ENCODE measurements at places on chromosomes 7 and 10.

DNA sequence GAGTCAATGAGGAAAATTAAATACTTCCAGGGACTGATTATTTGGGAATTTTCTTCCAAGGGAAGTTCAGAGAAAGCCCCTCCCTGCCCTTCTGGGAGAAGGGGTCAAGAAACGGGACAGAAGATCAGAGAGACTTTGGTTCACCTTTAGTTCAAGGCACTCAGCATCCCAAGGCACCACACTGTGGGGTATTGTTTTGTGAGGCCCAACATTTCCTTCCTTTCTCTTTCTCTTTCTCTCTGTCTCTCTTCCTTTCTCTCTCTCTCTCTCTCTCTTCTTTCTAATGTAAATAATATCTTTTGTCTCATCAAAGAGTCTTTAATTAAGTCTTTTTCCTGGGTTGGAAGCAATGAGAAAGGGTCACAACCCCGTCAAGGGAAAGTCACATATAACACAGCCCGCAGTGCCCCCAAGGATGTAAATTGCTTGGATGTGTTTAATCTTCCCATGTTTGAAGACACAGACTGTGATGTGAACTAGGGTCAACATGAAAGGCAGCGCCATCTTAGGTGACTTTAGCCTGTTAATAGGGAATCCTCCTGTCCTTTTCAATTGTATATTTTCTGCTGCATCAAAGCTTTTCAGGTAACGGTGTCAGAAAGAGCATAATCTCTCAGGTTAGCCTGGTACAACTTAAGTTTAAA, 983.3 kb upstream of the C7orf33 start:
- DNase-seq, result no peak

- DNase-seq, result no peak
Observed at GRCh38 chr7:13091974-13092707, 404.7 kb downstream of the ARL4A start.

- no peak for DNase-seq
Observed at GRCh38 chr7:157476201-157476600, 139.4 kb downstream of the DNAJB6 start.

GRCh38 chr10:76922666-76923065, 714.9 kb downstream of the KCNMA1 start:
- DNase-seq, result no peak

DNA sequence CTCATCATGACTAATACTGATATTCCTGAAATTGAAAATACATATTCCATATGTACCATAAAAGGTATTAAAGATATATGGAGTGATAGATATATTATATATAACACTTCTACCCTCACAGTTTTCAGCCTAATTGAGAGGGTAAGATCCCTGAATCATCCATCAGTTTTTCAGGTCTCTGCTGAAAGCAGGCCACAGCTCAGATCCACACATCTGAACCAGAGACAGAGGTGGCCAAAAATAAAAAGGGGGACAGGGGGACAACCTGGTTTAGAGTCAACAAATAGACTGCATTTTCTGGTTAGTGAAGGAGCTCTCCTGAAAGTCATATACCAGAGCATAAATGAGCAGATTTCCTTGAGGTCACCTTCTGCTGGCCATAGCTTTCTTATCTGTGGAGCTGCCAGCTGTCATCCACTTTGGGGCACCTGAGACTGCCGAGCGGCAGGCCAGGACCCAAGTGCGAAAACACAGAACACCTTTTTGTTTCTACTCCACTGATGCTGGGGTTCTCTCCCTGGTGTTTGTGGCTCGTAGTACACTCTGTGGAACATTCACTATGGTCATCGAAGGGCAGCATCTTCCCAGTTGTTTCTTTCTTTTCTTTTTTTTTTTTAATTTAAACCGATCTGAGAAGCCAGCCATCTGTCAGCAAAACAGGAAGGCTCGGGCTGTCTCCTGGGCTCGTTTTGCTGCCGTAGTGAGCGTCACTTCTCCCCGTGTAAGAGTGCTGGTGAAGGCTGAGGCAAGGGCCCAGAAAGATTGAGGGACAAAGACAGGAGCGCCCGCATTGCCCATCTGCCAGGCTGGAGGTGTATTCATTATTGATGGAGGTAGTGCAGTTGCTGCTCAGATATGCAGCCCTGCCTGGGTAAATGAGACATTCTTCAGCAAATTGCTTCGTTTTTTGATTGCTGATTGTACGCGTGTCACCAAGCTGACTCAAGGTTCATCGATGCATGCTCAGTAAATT, 13.5 kb downstream of the IKZF1 start:
- no peak for DNase-seq

- DNase-seq, result no peak
Observed at GRCh38 chr10:46025406-46025805, 5.0 kb downstream of the NCOA4 start.

DNA sequence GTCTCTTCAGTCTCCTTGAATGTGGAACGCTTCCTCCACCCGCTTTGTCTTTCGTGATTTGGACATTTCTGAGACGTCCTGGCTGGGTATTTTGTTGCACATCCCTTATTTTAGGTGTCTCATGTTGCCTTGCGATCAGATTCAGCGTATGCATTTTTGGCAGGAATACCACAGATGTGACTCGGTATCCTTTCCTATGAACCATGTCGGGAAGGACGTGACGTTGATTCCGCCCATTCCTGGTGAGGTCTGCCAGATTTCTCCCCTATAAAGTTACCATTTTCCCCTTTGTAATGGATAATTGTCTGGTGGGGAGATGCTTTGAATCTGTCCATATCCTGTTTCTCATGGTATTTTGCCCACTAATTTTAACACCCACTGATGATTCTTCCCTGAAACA, 49.6 kb downstream of the RBM17 start:
- no peak for DNase-seq

GRCh38 chr7:30478349-30479201, at the start of gene NOD1:
TSS of gene NOD1 (minus strand) at chr7:30478784. CDS start at chr7:30456921, 21,863 bp downstream.
- DNase-seq, result peak; percentile 50

GRCh38 chr7:90411510-90411909, 8.2 kb downstream of the CLDN12 start:
- DNase-seq, result no peak

DNA sequence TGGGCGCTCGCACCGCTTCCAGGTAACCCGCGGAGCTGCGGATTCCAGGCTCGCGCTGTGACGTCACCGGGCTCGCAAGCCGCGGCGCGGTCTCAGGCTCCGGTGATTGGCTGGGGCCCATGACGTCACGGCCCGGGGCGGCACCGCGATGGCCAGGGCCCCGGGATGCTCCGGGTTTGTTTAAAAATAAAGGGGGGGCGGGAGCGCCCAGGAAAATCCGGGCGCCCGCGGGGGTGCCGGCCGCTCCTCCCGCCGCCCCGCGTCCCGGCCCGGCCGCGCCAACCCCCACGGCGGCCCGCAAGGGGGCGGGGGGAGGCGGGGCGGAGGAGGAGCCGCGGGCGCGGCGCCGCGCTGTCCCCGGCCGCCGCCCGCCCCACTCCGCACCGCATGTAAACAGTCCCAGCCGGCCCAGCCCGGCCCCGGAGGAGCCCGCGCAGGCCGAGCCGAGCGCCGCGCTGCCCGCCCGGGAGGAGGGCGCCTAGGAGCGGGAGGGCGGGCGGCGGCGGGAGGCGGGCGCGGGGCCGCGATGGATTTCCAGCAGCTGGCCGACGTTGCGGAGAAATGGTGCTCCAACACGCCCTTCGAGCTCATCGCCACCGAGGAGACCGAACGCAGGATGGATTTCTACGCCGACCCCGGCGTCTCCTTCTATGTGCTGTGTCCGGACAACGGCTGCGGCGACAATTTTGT, at the start of gene MTURN:
Gene MTURN, plus strand, starts transcription at position 376 of the 690 bp plus-strand sequence. Its CDS starts 151 bp downstream, at position 527.
- peak; percentile 79 for DNase-seq

GRCh38 chr10:74322565-74322964, 171.5 kb downstream of the ADK start:
- no peak for DNase-seq

GRCh38 chr10:95133997-95134396, 60.0 kb upstream of the ACSM6 start:
- DNase-seq, result no peak

DNA sequence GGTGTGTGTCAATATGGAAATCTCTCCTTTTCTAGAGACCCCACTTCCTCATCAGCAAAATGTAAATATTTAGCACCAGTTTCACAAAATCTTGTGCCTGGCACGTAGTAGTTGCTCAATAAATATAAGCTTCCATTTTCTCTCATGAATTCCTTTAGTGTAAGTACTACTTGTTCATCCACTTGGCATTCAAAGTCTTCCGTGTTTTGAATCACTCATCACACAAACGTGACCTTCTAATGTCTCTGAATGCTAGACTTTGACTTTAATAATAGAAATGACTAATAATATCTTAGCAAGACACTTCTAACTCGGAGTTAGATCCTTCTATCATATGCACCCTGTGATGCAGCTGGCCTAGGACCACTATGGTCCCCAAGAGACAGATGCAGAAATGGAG, 168.7 kb upstream of the ZNF32 start:
- DNase-seq, result no peak

GRCh38 chr10:42802876-42803275, 20.3 kb downstream of the BMS1 start:
- DNase-seq, result no peak

GRCh38 chr10:127303105-127303504, 106.7 kb upstream of the INSYN2A start:
- no peak for DNase-seq

DNA sequence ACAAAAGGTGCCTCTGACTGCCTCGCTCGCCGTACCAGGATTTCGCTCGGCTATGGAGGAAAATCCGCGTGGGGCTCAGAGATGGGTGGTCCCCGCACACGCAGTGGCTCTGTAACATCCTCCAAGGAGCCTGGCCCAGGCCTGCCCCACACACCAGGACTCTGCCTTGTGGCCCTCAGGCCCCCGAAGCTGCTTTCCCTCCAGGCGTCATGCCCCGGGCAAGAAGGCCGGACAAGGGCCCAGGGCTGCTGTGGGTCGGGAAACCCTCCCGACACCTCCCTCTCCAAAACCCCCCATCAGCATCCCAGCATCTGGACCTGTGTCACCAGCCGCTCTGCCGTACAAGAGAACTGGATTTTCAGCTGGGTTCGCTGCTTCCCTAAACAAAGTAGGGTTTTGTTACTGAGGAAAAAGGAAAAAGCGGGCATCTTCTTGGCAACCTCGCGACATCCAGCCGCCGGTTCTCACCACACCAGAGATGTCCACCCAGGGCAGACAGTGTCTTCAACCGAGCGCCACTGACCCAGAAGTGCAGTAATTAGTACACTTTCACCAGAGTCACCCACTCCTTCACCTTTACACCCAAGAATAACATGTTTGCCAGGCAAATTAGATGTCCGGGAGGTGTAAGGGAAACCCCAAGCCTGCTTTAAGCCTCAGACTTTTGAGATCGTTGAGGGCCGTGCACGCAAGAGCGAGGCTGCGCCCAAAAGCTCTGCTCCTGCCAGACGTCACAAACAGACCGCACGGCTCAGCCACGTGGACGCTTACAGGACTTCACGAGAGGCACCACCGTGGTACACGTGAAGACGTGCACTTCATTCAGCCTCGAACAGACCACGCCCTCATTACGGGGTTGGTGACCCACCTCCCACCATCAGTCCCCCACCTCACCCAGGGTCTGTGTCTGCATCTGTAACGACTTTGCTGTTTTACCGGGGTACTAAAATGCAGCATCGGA, 62.2 kb downstream of the DIP2C start:
- DNase-seq, result no peak

- DNase-seq, result no peak
Observed at GRCh38 chr7:29946428-29947186, 43.0 kb downstream of the SCRN1 start.

- no peak for DNase-seq
Observed at GRCh38 chr10:80407812-80408241, 524 bp upstream of the PRXL2A start.

DNA sequence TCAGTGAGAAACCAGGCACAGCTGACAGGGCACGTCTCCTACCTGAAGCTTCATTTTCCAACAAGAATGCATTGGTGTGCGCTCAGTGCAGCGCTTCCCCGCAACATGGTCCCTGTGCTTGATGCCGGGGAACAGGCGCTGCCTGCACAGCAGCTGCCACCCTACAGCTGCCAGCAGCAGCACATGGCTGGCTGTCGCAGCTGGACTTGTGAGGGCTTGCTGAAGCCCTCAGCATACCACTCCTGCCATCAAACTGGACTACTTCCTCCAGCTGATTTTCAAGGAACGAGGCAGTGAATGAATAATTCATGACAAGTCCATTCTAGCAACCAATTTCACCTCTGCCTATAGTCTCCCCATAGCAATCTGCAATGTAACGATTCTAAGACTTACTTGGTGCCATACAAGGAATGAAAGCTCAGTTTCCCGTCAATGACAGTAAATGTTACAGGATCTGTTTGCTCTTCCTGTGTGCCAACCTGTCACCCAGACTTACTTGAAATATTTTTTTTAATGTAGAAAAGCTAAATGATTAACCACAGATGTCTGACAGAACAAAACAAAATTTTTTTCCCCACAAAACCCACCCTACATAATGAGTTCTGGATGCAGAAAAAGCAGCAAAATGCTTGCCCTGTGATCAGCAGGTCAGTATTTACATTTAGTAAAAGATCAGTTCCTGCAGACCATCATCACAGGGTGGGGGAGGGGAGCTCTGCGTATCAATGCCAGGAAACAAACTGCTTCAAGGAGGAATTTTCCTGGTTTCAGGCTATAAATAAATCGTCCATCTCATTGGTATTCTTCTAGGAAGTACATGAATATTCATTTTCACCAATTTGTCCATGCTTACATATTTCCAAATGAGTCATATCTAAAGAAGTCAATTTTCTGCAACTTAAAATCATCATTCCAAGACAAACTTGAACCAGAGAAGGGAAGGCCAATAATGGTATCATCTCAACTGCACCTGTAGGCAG, 140.6 kb downstream of the ALOX5 start:
- DNase-seq, result no peak

DNA sequence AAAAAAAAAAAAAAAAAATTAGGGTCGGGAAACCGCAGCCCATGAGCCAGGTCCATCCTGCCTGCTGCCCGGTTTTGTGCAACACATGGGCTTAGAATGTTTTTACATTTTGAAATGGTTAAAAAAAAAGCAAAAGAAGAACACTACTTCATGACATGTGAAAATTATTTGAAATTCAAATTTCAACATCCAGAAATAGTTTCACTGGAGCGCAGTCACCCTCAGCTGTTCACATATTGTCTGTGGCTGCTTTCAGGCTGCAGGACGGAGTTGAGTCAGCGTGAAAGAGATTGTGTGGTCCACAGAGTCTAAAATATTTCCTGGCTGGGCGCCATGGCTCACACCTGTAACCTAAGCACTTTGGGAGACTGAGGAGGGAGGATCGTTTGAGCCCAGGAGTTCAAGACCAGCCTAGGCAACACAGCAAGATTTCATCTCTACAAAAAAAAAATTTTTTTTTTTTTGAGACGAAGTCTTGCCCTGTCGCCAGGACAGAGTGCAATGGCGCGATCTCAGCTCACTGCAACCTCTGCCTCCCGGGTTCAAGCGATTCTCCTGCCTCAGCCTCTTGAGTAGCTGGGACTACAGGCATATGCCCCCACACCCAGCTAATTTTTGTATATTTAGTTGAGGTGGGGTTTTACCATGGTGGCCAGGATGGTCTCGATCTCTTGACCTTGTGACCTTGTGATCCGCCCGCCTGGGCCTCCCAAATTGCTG, 63.9 kb upstream of the ECHDC3 start:
- DNase-seq, result no peak

DNA sequence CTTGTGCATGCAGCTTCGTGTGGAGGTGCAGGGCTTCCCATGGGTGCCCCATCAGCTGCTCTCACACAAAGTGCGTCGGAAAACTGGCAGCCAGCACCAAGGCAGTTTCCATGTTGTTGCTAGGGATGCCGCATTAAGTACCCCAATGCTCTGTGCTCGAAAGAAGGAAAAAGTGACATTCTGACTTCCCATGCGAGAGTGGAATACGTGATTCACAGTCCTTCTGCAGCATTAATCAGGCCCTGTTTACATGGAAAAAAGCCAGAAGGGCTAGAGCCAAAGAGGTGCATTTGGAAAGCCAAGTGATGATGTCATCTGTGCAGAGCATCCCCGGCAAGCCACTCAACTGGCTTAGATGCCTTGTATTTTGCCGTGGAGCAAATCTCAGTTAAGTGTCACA, 258.3 kb downstream of the GATA3 start:
- DNase-seq, result no peak

- no peak for DNase-seq
Observed at GRCh38 chr10:34575882-34576281, 239.2 kb downstream of the PARD3 start.

All from activated T-helper 1 cell treated with Interleukin-2 at 50 U/mL for 16 hours (primary cell).